Inflammatory macrophage treated with lipopolysaccharide for 4 hours (primary cell): ENCODE measurements at places on chromosomes 12 and 14.

DNA sequence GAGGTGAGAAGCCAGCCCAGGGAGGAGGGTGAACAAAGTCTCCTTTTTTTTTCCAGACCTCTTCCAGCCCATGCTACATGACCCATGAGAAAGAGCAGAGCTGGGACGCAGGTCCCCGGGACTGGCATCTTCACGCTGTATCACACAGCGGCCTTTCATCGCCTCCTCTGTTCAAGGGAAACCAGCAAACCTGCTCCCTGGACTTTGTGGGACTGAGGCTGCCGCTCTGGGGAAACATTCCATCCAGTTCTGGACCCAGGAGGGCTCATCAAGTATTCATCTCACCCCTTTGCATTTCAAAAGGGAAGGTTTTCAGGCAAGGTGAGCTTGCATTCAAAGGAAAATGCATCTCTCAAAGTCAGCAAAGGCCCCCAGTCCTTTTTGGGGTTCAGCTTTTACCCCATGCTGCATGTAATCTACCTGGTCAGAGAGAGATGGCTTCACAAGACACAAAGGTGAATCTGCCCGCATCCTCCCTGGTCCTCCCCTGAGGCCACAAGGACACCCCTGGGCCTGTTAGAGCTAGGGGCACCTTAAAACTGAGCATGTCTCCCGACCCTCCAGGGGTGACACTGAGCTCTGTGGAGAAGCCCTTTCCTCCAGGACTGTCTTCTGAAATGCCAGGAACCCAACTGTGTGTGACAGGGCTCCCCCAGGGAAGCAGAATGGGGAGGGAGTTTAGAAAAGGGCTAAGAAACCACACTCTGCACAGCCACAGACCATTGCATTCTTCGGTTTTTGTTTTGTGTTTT lies 21.2 kb upstream of the MEG3 start:
- DNase-seq: no peak

GRCh38 chr12:19201661-19202060 lies 72.1 kb downstream of the PLEKHA5 start:
- DNase-seq: peak; percentile 59

- no peak for DNase-seq
Observed at GRCh38 chr14:75153295-75153694, 23.1 kb downstream of the TMED10 start.

GRCh38 chr12:130715998-130716968 lies at the start of gene RIMBP2:
RIMBP2 (minus strand) TSS chr12:130716299; CDS start chr12:130479013, 237,286 bp downstream.
- no peak for DNase-seq

DNA sequence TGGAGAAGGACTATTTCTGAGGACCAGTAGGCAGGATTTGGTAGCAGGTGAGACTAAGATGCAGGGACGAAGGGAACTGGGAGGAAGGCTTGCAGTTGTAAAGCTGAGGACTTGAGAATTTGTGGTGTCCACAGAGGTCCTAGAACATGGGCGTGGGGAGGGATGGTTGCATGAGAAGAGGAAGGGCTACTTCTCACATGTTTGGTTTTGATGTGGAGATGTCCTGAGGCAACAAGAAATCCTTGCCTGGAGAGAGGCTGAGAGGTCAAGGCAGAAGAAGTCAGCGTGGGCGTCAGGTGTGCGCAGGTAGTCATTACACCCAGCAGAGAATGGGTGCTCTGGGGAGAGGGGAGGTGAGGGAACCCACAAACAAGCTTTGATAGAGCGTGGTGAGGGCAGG lies 5.7 kb upstream of the RABGGTA start:
- peak; percentile 64 for DNase-seq

- DNase-seq: peak; percentile 87
Observed at GRCh38 chr12:54385251-54385914, 850 bp upstream of the ZNF385A start.

DNA sequence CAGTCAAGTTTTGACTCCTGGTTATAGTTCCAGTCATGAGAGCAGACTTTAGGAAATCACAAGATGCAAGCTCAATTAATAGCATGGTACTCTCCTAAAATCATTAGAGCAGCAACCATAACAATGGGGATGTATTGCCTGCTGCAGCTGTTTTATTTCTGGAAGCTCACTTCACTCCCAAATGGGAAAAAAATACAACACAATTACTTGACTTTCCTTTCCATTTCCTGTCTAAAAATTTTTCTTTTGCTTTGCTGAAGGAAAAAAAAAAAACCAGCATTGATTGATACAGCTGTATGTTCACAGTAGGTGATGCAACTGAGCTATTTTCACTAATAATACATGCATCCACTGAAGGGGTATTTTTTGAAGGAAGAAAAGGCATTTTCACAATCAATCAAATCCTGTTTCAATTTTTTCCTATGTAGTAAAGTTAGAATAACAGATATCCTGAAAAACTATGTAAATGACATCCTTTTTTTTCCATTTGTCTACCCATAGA lies 143.9 kb upstream of the NOVA1 start:
- DNase-seq: no peak

- no peak for DNase-seq
Observed at GRCh38 chr12:32290411-32290810, 108.9 kb upstream of the FGD4 start.

DNA sequence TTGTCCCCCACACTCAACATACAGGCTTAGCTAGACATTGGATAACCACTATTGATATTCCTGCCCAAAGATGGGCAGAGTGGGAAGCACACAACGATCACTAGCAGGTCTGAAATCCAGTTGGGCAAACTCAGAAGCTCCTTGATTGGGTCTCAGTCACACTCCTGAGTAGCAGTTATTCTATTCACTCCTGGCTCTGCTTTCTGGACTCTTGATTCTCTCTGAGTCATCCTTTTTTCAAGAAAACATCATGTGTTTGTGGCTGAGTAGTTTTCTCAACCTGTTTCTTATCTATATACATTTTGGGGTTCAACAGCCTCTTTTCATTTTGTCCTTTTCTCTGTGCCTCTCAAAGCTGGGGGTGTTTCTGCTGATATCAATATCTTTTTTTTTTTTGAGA lies 46.0 kb upstream of the MANSC4 start:
- no peak for DNase-seq

DNA sequence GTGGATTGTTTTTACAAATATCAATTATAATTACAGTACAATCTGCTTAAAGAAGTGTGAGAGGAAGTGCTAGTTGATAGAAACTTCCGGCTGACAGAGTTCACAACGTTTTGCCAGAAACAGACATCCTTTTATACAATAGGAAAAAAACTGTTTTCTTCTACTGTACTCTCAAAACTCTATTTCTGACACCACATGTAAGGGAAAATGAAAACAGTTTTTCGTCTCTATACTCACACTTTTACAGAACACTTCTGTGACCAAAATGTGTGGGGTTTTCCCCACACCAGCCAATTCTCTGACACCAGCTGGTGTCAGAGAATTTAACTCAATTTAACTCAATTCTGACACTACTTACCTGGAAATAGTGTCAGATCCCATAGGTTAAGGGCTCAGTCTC lies 24.2 kb upstream of the HIF1A start:
- DNase-seq: peak; percentile 40

GRCh38 chr12:94973221-94973620 lies 30.3 kb downstream of the NDUFA12 start:
- no peak for DNase-seq

- DNase-seq: peak; percentile 64
Observed at GRCh38 chr12:64670919-64671639, 60.8 kb downstream of the RASSF3 start.

DNA sequence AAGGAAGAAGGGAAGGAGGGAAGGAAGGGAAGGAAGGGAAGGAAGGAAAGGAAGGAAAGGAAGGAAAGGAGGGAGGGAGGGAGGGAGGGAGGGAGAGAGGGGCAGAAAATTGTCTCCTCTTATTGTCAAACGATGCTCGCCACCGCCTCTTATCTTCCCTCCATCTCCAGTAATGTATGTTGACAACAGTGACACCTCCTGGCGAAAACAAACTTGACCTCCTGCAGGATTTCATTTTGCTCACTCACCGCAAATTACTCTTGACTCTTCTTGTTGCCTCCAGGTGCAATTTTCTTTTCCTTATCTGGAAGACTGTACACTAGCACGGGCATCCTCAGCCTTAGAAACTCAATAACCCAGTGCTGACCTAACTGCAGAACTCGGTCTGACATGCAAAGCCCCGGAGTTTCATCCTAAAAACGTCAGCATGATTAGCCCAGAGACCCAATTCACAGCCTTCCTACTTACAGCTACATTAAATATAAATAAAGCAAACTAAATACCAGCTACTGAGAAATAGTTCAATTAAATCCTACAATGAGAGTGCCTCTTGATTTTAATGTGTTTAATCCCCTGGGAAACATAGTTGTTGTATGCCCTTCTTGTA lies 512.4 kb upstream of the TMPO start:
- DNase-seq: peak; percentile 7

DNA sequence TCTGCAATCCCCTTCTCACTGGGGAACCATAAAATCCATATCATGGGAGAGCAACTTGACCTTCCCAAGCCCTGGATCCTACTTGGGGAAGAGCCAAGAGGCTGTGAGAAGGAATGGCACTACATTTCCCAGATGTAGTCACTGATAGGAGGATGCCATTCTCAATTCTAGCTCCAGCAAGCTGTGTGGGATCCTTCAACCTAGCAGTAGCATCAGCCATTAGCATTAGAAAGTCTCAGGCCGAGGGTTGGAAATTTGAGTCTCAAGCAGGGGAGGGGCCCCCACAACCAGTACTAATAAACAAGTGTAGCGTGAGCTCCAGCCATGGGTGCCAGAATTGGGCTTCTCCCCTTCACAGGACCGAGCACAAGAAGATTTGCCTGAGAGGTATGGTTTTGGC lies 84.3 kb upstream of the NELL2 start:
- no peak for DNase-seq

DNA sequence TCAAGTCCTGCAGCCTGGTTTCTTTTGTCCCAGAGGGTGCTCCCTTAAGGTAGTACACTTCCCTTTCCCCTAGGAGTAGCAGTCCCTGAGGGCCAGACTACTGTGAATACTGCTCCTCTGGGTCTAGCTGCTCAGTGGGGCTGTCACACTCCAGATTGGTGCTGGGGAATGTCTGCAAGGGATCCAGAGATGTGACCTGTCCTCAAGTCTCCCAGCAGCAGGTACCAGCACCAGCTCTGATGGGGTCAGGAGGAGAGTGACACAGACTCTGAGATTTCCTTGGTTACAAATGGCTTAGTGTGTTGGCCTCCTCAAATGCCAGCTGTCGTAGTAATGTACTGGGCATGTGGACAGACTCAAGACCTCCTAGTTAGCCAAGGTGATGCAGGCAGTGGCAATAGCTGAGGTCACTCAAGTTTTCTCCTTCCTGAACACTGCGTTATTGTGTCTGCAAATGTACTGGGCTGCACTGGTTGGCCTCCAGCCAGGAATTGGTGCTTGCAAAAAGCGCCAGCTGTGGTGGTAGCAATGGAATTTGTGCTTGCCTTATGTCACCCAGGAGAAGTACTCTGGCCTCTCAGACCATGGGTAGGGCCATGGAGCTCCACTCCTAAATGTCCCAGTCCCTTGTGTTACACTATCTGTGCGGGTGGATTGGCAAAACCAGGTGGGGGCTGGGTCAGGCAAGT lies 36.4 kb upstream of the AEBP2 start:
- DNase-seq: no peak

DNA sequence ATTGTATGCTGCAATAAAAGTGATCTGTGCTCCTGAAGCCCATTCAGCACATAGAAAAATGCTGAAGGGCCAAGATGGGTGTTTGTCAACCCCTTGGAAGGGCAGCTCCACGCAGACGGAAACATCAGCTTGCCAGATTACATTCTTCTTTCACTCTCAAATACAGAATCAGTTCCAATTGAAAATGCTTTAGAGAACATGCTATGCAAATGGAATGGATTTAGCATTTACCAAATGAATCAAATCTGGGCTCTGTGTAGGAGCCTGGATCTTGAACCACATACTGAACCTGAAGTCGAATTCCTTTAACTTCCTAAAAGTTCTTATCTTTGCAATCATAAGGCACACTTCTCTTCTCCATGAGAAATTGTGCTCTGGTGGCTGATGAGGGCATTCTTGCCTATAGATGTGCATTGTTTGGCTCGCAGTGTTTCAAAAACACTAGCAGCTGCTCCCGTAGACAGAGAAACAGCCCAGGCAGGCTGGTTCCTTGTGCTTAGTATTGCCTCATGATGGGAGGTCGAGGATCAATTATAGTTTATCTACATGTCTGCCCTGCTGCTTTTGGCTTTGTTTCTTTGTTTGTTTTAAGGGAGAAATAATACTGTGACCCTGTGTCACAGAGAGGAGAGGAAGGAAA lies 489.8 kb upstream of the FLRT2 start:
- DNase-seq: no peak

DNA sequence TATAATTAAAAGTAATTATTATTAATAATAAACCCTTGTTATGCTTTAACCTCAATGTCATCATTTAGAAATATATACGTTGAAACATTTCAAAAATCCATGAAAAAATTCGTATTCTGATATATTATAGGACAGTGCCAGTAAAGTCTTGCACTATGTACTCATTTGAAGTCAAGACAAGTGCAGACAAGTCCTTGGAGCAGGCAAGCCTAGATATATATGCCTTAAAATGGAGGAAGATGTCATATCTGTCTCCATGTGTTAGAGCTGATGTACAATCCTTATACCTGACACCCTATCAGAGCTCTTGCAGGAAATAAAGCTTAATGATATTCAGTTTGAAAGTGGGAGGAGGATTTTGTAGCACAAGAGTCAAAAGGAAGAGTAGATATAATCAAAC lies 310.4 kb downstream of the KCNH5 start:
- DNase-seq: no peak

DNA sequence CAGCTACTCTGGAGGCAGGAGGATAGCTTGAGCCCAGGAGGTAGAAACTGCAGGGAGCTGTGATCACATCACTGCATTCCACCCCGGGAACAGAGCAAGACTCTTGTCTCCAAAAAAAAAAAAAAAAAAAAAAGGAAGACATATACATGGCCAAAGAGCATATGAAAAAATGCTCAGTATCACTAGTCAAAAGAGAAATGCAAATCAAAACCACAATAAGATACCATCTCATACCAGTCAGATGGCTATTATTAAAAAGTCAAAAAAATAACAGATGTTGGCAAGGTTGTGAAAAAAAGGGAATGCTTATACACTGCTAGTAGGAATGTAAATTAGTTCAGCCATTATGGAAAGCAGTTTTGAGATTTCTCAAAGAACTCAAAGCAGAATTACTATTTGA lies 174.8 kb upstream of the ATF7IP start:
- no peak for DNase-seq

GRCh38 chr12:116393859-116394650 lies 116.6 kb upstream of the MED13L start:
- DNase-seq: no peak

- no peak for DNase-seq
Observed at GRCh38 chr14:61954306-61954705, 192.1 kb downstream of the SNAPC1 start.

GRCh38 chr12:55428331-55429243 lies 2.5 kb downstream of the OR6C76 start:
- DNase-seq: peak; percentile 27

DNA sequence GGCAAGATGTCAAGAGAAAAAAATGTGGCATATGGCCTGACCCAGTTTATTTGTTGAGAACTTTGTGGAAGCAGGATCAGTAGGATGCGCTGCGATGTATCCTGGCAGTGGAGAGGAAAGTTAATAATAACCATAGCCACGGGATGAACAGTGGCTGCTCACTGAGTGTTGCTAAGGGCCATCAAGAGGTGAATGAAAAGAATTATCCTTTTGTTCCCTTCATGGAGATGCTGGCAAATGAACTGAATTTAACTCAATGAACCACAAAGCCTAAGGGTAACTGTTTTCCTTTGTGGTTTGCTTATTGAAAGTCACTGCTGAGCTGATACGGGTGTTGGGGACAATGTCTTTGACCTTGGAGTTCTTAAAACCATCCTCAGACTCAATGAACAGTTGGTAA lies 476.5 kb downstream of the APAF1 start:
- DNase-seq: no peak

GRCh38 chr12:70002097-70002911 lies 177.3 kb downstream of the MYRFL start:
- DNase-seq: no peak
